ENCODE measurements at places on chromosomes 16 and 17.

DNA sequence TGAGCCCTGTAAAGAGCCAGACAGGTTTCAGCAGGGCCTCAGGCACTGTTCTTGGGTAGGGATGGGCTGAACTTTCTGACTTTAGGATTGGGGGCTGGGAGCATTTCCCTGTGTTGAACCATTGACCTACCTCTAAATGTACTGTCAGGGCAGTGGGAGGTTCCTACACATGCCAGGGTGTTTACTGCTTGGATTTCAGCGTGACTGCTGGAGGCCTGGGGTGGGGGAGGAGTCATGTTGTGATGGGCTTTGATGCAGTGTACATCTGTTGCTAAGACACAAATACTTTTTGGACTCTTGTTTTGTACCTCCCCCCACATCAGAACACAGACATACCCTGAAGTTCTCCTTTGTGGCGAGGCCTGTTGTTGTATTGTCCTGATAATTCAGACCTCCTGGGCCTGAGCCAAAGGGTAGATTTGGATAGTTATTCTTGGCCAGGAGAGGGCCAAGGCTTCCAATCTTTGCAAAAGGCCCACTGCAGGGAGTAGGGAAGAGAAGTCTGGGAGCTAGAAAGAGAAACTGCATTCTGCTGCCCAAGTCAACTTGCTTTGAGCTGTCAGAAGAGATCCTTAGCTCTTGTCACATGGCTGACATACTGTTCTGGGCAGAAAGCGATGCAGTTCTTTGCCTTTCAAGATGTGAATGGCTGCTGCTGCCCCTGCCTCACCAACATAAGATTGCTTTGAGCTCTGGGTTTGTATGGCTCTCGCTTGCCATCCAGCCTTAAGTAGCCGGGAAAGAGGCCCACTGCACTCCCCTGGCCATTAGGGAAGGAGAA lies 3.7 kb downstream of the NFE2L1 start:
- peak; percentile 99 for DNase-seq

DNA sequence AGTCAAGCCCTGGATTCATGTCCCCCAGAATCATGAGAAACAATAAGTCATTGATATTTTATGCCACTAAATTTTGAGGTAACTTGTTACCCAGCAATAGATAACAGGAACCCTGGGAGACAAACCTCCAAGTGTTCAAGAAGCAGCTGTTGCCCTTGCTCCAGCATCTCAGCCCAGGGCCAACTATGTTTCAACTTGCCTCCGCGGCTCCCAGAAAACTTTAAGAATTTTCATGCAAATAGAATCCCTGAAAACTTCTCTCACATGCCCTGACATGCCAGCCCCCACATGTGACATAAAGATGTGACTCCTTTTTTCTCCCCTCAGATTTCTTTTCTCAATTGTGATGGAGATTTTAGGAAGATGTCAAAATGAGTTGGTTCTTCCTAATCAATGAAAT lies 22.8 kb downstream of the LYRM9 start:
- no peak for DNase-seq

DNA sequence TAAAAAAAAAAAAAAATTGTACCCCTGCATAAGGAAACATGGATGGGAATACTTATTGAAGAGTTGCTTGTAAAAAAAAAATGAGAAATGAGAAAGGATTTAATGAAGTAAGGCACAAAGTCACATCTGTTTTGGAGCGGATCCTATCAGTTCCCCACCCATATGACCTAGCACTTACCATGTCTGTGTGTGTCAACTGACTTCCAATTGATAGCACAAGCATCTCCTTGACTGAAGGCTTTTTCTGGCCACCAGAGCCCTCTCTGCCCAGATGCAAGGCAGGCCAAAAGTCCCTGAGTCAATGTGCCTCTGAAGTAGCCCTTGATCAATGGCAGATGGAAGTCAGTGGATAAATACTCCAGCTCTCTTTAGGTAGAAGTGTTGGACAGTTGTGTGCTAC lies 13.4 kb upstream of the NLK start:
- DNase-seq = no peak

DNA sequence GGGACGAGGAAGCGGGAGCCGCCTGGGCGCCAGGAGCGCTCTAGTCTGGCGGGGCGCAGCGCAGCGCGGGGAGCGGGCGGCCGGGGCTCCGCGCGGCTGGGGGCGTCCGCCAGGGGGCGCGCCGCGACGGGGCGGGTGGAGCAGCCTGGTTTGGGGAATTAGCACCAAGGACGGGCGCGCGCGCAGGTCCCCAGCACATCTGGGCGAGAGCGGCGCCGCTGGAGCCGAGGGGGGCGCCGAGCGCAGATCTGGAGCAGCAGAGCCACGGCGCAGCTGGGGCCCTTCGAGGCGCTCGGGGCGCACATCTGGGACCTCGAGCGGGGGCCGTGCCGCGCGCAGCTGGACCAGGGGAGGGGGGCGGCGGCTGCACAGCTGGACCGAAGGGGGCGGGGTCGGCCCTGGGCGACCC lies at the start of gene NXPH3:
Gene NXPH3, plus strand, starts transcription at position 193 of the 409 bp plus-strand sequence. CDS start 349 bp downstream, outside the sequence.
- DNase-seq = peak; percentile 53

DNA sequence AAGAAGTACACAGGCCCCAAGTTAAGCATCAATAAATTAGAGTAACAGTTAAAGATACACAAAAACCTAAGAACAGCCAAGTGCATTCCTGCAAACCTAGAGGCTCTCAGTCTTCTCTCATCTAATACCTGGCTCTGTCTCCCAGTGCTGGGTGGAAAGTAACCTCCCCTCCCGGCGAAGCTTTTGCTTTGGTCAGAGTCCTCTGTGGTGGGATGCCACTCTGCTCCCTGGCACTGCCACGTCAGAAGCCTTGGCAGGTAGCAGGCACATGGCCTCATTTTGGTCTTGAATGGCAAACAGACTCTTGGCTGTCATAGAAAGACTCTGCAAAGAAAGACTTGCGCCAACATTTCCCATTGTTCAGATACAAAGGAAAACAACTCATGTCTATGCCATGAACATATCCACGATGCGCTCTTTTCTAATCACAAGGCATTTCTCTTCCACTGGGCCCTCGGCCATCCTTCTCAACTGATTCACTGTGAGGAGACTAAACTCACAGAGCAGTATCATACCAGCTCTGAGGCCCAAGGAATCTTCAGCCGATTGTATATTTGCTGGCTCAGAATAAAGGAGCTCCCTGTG lies 21.2 kb downstream of the MTHFSD start:
- no peak for DNase-seq

- no peak for DNase-seq
Measured at GRCh38 chr16:84957192-84957591, 54.1 kb downstream of the ZDHHC7 start.
